ENCODE measurements at places on chromosomes 12 and 14.

DNA sequence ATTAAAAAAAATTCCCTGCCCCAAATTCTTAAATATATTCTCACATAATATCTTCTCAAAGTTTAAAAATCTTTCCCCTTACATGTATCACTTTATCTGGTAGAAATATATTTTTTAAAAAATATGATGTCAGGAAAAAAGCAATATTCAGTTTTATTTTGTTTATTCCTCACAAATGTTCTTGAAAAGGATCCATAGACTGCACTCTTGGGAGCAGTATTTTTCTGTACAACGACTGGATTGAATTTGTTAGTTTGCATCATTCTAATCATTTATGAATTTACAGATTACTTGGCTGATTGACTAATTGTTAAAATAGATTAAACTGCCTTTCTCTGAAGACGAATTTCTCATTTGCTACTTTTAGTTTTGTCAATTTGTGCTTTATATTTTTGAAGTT is 468.1 kb upstream of the NOVA1 start:
- no peak for DNase-seq

- no peak for DNase-seq
These were observed 410.1 kb downstream of the NAV3 start for GRCh38 chr12:78240827-78241226.

DNA sequence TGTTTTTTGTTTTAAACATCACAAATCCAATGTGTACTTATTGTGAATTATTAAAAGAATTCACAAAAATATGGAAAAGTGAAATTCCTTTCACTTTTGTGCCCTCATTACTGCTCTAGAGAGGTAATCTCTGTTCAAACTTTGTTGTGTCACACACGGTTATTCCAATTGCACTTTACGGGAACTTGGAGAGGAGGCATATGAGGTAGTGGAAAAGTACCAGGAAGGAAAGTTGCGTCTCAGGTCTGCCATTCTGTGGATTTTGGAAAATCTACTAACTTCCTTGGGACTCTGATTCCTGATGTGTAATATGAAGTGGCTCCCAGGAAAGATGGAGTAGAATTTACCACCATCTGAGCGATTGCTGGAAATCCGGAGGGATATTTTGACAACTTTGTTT is 90.9 kb upstream of the DCN start:
- no peak for DNase-seq

GRCh38 chr12:46562625-46563225 is 190.2 kb upstream of the SLC38A2 start:
- no peak for DNase-seq

DNA sequence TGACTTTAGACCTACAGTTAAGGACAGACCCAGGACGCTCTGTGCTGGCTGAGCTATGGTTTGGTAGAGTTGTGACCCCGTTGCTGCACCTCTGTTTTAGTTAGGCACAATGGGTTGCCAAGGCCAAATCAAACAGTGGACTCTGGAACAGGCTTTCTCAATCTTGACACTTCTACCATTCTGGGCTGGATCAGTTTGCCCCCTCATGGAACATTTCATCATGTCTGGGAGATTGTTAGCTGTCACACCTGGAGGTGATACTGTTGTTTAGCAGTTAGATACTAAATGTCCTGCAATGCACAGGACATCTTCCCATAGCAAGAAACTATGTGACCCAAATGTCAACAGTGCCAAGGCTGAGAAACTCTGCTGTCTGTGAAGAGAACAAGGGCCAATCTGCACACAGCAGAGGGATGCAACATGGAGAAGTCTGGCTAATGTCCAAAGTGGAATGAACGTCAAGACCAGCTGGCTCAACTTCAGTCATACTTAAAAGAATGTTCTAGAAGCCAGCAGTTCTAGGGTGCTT is 65.6 kb upstream of the DICER1 start:
- DNase-seq, result no peak

DNA sequence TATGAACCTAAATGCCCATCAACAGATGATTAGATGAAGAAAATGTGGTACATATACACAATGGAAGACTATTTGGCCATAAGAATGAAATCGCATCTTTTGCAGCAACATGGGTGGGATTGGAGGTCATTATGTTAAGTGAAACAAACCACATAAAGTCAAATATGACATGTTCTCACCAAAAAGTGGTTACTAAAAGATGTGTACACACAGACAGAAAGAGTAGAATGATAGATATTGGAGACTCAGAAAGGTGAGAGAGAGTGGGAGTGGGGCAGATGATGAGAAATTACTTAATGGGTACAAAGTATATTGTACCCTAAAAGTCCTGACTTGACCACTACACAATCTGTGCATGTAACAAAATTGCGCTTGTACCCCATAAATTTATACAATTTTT is 19.6 kb downstream of the VWF start:
- DNase-seq, result no peak

DNA sequence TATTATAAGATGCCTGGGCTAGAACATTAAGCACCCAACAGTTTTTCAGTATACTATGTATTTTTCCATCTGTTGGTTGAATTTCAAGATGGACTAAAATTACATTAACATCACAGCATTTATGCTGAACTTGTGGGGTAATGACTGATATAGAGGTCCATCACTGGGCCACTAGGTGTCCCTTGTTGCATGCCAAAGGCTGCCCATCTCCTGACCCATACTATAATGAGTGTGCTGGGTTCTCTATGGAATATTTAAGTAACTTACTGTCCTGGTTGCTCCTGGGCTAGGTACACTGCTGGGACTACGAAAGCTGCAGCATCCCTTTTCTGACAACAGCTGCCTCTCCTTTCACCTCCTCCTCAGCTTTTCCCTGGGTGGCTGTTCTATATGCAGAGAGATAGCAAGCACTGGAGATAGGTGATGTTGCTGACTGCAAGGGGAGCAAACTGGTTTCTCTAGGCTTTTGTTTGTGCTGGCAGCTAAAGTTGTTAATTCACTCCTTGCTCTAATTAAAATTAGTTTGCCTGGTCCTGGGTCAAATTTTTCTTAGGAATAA is 138.6 kb upstream of the TRHDE start:
- no peak for DNase-seq

GRCh38 chr12:48686615-48687334 is 4.7 kb upstream of the KANSL2 start:
- DNase-seq, result no peak

DNA sequence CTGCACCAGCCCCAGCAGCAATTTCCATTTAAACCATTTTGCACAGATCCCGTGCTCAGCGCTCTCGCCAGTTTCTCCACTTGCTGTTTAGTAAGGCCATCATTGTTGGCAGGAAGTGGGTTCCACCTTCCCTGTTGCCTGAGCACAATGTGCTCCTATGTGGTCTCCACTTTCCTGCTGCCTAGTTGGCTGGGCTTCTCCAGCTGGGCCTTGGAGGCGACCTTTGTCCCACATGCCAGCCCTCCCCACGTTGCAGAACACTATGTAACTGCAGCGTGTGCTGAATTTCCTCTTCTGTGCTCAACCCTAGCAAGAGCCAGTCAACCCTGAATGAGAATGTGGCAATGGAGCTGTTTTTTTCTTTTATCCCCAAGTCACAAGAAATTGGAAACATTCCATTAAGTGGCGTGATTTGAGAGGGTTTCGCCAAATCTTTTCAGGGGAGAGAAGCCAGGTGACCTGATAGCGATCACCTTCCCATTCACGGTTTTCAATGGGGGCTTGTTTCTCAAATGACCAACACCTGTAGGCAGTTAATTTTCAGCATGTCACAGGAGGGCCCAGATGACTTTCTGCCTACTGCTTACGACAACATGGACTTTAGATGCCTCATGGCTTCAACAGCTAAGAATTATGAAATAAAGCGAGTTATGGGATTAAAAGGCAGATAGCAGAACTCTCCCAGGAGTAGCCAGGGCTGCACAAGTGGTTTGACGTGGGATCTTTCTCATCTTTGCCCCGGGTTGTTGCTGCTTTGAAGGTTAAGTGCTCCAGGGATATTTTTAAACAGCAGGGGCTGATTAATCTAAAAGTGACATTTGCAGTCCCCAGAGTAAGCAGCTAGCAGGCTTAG is at the start of gene ACACB:
ACACB (plus strand) TSS at position 830 of the 853 bp plus-strand sequence. CDS start 22,819 bp downstream, outside the sequence.
- DNase-seq, result no peak

DNA sequence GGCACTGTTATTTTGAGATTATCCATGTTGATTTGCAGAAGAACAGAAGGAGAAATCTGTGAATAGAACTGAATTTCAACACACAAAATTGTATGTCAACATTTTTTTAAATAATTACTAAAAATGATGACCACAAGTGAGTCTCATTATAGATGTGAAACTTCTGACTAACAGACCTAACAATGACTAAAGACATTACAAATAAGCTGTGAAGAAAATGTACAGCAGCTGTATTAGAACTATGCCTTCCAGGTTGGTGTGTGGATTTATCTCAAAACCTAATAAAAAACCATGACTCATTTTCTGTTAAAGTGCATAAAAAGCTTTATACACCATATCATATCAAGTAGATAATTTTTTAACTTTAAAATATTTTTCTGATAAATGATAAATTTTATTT is 22.5 kb upstream of the FOXG1 start:
- no peak for DNase-seq

- DNase-seq, result no peak
These were observed 46.9 kb downstream of the ATXN7L3B start for GRCh38 chr12:74584483-74585062.

DNA sequence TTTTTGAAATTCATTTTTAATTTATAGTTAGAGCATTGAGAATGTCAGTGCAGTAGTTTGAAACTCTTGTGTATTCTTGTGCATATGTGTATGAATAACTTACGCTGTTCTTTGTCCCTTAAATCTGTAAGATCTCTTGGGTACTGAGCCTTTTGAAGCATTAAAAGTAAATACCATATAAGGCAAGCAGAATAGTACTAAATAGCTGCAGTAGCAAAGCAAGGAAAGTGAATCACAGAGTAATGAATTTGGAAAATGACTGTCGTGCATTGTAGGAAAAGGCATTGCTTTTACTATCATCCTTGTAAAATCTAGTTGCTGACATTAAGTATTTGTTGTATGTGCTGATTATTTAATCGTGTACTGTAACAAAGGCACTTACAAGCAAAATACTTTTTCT is 12.1 kb downstream of the CNOT2 start:
- no peak for DNase-seq

All from stimulated activated CD8-positive, alpha-beta memory T cell treated with anti-CD3 and anti-CD28 coated beads, Interleukin-2, amount 100 ng/mL, for 1 hour (primary cell).